ENCODE measurements at places on chromosomes 1 and 21. TPM values are rescaled to one million over a fixed set of nuclear protein-coding genes. Genes with fewer than 3 reads are reported as not detected.

FCRL4 gene
- not detected for polyA plus RNA-seq

TMEM269 gene
- 0.99 TPM for polyA plus RNA-seq

DNM3 gene
- polyA plus RNA-seq: 0.49 TPM

LUZP1 gene
- 35.2 TPM for polyA plus RNA-seq

GRCh38 chr1:244952280-244952933 lies 88.1 kb upstream of the HNRNPU start:
- DNase-seq: no peak

DNA sequence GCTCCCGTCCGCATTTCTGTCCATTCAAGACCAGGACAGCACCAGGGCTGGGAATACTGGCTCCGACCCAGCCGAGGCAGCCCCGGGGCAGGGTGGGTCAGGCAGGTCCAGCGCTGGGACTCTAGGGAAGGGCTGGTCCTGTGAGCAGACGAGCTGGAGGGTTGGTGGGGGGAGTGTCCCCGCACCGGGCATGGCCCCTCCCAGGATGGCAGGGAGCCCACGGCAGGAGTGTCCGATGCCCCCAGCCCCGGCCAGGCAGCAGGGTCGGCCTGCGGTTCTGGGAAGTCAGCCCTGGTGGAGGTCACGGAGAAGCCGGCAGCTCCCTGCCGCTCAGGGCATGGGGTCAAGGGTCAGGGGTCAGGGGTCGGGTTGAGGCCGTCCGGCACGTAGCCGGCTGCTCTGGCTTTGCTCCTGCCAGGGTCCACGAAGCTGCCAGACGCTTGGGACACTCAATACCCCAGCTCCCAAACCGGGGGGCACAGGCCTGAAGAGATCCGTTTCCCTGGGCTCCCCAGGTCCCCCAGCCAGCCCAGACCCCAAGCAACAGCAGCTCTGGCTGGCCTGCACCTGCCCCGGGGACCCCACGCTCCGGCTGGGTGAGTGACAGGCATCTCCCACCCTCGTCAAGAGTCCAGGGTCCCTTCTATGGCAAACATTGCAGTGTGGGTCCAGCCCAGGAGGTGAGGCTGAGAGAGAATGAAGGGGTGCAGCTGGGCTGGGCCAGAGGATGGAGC lies 6.7 kb downstream of the C1QTNF12 start:
- no peak for DNase-seq

DNA sequence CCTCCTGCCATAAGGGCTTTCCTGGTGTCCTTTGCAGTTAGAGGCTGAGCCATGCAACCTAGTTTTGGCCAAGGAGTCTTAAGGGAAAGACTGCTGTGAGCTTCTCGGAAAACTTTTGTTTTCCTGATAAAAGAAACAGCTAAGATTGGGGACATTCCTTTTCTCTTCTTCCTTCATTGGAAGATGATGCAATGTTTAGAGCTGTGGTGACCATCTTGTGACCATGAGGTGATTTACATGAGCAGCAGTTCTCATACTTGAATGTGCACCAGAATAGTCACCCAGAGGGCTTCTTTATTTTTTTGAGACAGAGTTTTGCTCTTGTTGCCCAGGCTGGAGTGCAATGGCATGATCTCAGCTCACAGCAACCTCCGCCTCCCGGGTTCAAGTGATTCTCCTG lies 20.4 kb upstream of the SMAP2 start:
- DNase-seq: no peak

DNA sequence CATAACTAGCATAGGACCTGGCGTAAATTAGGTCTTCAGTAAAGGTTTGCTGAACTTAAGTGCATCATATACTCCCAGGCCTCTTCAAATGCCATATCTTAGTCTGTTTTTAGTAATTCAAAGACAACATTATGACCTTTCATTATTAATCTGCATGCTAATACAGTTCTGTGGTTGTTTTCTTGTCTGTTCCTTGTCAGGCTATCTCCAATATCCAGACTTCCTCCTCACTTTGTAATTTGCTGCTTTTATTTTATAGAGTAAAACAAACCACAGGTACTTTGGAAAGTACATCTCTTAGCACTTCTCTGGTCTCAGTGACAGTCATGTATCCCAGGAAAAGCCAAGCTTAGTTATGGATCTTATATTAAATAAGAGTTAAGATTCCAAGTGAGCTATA lies 65.1 kb upstream of the BMP8A start:
- DNase-seq: no peak

DNA sequence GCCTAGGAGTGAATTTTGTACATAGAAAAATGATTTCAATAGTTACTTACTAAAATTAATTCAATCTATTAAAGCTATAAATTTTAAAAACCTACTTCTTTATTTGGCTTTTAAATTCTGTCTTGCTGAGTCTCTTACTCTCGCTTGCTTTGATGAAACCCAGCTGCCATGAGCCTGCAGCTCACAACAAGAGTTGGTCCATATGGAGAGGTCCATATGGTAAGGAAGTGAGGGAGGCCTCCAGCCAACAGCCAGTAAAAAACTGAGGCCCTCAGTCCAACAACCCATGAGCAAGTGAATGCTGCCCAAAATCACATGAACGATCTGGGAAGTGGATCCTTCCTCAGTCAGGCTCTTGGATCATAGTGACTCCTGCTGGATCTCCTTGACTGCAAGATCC lies 89.9 kb upstream of the CXADR start:
- no peak for DNase-seq

DNA sequence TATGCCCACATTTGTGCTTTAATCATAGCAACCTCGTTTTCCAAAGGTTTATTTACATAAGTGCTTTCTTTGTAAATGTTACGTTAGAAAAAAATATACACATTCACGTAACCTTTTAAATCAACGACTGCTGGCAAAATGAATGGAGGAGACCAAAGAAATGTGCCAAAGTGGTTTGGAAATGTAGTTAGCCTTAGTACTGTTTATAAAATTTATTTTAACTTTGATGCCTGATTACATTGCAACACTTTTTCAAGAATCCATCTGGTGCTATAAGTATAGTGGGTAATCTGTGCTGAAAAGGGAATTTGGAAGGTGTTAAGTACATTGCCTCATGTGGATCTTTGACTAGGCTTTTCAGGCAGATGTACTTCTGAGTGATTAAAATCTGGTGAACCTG lies 108.9 kb downstream of the IFI44 start:
- no peak for DNase-seq

DNA sequence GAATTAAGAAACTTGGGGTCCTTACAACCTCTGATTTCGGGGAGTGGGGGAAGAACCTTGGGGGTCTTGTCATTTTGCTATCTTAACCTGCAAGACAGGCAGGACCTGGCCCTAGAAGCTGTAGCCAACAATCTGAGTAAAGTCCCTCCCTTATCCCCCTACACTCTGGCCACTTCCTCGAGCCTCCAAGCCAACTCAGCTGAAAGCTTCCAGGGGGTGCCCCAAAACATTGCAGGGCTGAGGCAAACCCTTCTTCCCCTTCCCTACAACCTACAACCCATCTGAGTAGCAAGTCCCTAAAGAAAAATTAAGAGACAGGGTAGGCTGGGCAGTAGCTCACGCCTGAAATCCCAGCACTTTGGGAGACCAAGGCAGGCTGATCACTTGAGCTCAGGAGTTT lies 5.0 kb downstream of the CERS2 start:
- no peak for DNase-seq

DNA sequence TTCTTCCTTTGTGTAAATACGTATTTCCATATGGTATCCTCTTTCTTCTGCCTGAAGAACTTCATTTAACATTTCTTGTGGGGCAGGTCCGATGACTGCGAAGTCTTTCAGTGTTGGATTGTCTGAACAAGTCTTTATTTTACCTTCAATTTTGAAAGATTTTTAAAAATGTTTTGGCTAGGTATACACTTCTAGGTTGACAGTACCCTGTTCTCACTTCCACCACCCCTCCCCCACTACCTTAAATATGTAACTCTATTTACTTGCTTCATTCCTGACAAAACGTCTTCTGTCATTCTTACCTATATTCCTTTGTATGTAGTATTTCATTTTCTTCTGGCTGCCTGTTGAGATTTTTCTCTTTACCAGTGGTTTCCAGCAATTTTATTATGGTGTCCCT lies 85.7 kb upstream of the ARTN start:
- no peak for DNase-seq

DNA sequence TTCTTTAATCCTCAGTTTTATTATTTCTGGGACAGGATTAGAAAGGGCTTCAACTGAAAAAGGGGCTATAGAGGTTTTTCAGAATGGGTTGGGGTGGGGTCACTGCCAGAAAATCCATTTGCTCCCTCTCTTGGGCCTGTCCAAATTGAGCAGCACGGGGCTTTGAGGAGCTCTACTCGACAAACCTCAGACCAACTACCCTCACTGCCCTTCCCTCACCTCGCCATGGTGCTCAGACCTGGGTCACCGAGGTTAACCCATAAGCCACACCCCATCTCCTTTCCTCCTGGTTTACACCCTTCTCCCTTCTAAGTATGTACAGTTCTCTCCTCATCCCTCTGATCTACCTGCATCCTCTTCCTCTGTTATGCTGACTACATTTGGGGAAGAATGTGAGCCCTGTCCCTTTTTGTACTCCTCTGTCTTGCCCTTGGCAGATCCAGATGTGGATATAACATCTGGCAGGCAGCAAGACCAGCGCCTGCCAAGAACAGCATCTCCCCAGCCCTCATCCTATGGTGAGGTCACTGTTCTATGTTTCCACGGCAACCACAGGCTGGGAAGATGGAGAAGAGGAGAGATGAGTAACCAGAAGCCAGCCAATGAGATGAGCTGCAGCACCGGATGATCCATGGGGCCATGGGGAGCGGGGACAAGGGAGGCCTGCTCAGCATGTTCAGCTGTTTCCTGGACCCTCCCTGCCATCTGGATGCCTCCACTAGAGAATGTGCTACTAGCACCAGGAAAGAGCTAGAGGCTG lies 3.7 kb upstream of the FABP3 start:
- peak; percentile 84 for DNase-seq

- no peak for DNase-seq
These were observed 402.1 kb downstream of the SETD4 start for GRCh38 chr21:35658242-35658641.

GRCh38 chr1:3454811-3455618 lies 550 bp downstream of the ARHGEF16 start:
- peak; percentile 77 for DNase-seq

GRCh38 chr1:225446595-225446960 lies 18.7 kb upstream of the LBR start:
- DNase-seq: no peak

DNA sequence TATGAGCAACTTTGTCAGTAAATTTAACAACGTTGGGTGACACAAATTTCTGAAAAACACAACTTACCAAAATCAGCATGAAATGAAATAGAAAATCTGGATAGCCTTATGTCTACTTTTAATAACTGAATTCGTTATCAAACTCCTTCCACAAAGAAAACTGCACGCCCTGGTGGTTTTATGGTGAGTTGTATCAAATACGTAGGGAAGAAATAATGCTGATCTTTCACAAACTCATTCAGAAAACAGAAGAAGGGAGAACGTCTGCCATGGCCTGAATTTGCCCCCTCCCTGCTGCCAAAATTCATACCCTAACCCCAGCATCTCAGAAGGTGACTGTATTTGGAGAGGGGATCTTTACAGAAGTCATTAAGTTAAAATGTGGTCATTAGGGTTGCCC lies 50.0 kb upstream of the COL18A1 start:
- DNase-seq: no peak

- no peak for DNase-seq
These were observed 857 bp downstream of the GPX7 start for GRCh38 chr1:52602856-52603600.

GRCh38 chr1:91120421-91120820 lies 98.6 kb upstream of the ZNF644 start:
- DNase-seq: no peak

DNA sequence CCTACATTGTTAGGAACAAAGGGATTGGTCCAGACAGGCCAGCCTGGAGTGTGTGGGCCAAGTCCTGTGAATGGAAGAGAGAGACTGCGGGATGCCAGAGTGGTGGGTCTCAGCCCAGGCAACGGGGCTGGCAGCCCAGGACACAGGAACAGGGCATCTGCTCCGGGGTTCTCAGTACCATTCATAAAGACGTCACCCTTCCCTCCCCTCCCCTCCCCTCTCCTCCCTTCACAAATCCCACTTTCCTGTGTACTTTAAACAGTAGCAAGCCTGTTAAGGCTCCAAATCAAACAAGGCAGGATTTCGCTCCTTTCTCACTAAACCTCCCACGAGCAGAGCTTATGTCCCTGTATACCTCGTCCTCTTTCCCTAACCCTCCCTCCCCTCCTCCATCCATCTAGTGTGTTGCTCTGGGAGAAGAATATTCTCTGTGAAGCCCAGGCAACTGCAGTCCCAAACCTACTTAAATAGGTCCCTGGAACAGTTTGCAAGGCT lies 4.2 kb upstream of the PLXNA2 start:
- no peak for DNase-seq

DNA sequence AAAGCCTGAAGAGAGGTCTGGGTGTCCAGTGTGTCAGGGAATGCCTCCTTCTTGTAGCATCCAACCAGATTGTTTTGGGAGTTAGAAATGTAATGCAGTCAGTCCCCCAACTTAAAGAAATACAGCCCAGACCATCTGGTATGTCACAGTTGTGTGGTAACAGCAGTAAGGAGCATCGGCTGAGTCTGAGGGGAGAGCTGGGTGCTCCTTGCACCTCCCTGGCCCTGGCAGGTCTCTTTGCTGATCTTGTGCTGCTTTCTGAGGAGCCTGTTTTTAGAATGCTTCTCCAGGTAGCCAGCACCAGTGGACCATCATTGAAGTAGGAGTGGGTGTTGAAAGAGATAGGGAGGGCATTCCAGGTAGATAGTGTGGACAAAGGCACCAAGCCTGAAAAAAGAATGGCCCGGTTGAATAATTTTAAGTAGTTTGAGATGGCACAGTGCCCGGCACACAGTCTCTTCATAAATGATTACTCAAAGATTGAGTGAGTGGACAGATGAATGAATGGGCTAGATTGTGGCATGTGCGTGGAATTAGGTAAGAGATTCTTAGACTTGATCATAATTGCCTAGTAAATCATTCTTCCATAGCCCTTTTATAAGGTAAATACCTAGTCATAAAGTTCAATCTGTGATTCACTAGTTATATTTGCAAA lies 46.5 kb downstream of the LAMC1 start:
- DNase-seq: no peak

GRCh38 chr1:12179676-12180075 lies 12.9 kb downstream of the TNFRSF1B start:
- no peak for DNase-seq

DNA sequence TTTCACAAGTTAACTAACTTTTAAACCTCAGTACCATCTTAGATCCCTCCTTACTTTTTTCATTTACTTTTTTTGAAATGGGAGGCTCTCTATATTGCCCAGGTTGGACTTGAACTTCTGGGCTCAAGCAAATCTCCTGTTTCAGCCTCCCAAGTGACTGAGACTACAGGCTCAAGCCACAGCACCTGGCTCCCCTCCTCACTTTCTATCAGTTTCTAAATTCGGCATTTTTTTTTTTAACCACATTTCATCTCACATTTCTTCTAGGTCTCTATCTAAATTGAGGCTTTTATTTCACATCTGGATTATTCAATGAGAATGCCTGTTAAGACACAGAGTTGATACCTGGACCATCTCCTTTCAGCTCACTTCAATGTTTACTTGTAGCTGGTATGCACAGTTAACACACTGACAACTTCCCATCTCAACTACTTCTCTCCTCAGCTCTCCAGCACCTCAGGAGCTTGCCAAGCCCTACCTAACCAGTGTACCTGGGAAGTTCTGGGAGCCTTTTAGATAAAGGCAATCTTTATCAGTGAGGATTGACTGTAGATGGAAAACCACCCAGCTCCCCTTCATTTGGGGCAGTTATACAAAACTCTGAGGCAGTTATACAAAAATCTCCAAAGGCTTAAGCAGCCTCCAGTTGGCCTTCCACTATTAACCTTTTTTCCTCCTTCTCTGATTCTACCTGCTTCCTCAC lies 3.4 kb downstream of the USP33 start:
- DNase-seq: no peak
